ENCODE measurements at places on chromosomes 11 and 22.
A peak's percentile ranks its signal among the peaks of the same experiment; 100 is the strongest.

DNA sequence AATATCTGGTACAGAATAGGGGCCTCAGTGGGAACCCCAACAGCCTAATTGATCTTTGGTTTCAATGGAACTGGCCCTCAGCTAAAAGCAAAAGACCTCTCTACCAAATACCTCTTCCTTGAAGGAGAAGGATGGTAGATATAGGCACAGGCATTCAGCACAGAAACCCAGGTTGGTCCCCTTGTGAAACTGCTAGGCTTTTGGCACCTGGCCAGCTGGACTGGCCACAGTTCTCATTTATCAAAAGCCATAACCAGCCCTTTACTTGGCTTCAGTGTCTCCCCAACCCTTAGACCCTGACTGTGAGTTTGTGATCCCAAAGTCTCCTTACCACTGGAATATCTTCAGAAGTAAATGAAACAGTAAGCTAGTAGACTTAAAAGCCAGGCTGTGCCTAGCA is 152.9 kb downstream of the TENM4 start:
- no peak for DNase-seq

- no peak for DNase-seq
Observed at GRCh38 chr11:1867381-1867780, 14.5 kb downstream of the LSP1 start.

- DNase-seq, result no peak
Observed at GRCh38 chr11:64969209-64969608, 2.7 kb downstream of the MAJIN start.

- DNase-seq, result no peak
Observed at GRCh38 chr22:38943201-38943600, 14.2 kb upstream of the APOBEC3A start.

- DNase-seq, result no peak
Observed at GRCh38 chr11:99693941-99694492, 673.3 kb downstream of the CNTN5 start.

- no peak for DNase-seq
Observed at GRCh38 chr22:33142282-33143055, 84.3 kb upstream of the SYN3 start.

DNA sequence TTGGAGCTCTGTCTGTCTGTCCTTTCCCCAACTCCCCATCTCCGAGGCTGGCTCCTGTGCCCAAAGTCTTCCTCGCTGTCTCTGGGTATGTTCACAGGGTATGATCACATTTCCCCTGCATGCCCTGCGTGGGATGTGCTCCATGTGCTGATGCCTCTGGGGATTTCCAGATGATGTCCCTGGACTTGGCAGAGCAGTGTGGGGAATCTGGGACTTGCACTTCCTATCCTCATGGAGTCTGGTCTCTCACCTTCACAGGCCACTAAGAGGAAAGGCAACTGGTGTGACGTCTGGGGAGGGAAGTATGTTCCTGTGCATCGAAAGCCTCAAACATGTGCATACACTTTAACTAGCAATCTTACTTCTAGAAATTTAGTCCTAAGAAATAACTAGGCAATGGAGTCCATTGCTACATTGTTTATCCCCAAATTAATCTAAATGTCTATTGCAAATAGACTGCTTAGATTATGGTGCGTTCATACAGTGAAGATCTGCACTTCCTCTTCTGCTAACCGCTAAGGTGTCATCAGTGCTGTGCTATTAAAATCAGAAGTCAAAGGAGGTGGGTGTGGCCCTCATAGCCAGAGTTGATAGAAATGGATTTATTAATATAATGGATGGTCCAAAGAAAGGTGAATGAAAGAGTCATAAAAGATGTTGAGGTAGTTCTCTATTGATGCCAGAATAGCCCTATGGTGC is 20.8 kb downstream of the TIMP3 start:
- DNase-seq, result no peak

DNA sequence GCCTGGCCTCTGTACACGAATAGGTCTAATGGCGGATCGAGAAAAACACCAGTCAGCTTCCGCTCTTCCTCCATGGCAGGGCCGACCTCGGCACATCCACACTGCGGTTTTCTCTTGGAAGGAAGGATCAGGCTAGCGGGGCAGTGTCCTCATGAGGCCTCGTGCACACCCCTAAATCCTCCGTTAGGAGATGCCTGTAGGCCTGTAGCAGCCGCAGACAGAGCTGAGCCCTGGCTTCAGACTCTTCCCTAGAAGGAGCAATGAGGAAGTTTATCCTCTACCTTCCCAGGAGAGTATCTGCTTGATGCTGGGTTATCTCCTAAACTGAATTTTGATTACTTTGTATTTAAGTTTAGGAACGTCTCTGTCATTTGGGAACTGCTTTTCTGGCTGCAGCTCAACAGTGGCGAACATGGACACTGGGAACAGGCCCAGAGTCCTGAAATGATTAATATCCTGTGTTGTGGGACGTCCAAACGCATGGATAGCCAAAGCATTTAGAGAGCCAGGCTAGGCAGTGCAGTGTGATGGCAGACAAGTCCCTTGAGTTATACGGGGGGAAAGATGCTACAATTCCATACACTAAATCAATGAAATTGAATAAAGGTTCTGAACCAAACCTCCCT is 16.5 kb upstream of the BMAL1 start:
- DNase-seq, result no peak

- DNase-seq, result no peak
Observed at GRCh38 chr22:36304429-36304828, 51.5 kb downstream of the APOL1 start.

DNA sequence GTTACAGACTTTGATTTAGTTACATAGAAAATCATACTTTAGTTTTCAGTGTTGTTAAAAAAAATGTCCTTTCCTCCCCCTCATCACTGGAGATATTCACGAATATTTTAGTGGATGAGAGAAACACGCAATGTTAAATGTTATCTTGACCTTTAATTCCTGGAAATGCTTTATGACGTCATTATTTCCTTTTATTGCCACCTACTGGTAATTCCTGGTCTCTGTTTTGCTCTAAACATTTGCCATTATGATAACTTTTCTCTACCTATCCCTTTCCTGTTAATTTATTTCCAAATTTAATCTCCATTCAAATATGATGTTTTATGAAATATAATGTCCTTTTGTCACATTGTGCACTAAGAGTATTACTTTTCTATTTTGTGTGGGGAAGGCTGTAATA is 770.6 kb downstream of the FAM181B start:
- no peak for DNase-seq

DNA sequence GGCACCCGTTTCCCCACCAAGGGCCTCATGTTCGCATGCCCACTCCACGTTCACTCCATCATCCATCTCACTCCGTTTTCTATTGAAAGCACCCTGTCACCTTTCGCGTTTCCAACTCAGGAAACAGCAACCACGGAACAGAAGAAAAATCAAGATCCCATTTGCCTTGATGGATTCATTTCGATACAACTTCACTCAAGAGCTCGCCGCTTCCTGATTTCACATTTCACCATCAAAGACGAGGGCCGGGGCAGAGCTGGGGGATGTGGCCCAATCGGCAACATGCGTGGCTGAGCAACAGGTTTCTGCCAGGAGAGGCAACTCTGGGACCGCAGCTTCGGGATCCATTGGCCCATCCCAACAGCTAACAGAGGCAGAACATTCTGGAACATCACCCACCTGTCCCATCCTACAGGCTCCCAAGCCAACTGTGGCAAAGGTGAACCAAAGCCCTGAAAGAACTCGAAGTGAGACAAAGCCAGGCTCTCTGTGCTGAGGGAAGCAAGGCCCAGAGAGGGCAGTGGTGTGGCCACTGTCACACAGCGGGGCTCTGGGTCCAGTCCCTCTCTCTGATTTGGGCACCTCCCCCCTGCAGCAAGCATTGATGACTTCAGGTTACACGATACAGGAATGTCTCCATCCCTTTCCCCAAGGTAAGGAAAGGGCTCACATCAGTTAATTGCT is 36.2 kb upstream of the CD5 start:
- DNase-seq, result no peak

- DNase-seq, result no peak
Observed at GRCh38 chr22:46934746-46935491, 172.5 kb downstream of the TBC1D22A start.

DNA sequence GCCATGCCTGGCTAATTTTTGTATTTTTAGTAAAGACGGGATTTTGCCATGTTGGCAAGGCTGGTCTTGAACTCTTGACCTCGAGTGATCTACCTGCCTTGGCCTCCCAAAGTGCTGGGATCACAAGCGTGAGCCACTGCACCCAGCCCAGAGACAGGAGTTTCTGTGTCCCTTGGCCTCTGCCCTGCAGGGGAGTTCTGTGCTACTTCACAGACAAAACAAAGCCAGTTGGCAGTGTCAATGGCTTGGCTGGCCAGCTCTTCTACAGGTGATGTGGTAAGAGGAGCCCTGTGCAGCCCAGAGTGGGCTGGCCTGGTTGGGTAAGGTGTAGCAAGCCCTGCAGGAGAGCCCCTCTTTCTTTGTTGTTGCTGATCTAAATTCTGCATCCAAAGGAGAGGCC is 60.5 kb upstream of the SHISAL1 start:
- DNase-seq, result no peak

DNA sequence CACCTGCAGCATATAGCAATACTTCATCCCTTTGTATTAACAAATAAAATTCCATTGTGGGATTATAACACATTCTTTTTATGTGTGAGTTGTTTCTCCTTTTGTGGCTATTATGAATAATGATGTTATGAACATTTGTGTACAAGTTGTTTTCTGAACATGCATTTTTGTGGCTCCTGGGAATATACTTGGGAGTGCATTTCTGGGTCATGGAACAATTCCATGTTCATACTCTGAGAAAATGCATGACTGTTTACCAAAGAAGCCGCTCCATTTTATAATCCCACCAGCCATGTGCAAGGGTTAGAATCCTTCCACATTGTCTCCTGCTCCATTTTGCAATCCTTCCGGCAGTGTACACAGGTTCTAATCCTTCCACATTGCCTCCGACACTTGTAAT is 713.8 kb downstream of the TBC1D22A start:
- DNase-seq, result no peak

DNA sequence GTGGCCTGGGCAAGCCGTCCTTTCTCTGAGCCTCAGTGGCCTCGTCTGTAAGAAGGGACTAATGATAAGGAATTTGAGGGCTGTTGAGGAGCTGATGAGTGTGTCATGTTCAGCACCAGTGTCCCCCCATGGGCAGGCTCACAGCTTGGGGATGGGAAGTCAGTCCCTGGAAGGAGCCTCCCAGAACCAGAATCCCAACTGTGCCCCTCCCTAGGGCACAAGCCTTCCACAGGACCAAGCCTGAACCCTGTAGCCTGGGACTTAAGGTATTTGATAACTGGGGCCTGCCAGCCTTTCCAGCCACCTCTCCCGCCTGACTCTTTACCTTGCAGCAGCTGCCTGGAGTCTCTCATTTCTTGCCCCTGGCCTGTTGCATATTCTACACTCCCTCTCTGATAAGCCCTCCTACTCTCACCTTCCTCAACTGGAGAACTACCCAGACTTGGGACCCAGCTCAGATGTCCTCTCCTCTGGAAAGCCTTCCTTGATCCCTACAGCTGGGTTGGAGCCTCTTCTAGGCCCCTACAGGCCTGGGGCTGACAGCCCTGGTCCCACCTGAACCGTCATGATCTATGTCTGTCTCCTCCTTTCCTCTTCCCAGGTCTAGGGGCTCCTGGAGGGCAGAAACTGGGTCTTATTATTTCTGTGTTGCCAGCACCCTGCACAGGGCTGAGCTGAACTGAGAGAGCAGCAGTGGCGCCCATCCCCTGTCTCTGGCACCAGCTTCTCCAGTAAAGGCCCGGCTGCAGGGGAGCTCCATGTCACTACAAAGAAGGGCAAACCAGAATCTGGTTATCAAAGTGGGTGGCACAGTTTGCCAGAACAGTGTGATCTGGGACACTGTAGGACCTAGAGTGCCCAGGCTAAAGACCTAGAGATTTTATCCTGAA is 1.6 kb downstream of the P2RY2 start:
- no peak for DNase-seq

GRCh38 chr22:17563936-17564391 is 666 bp downstream of the SLC25A18 start:
- no peak for DNase-seq

DNA sequence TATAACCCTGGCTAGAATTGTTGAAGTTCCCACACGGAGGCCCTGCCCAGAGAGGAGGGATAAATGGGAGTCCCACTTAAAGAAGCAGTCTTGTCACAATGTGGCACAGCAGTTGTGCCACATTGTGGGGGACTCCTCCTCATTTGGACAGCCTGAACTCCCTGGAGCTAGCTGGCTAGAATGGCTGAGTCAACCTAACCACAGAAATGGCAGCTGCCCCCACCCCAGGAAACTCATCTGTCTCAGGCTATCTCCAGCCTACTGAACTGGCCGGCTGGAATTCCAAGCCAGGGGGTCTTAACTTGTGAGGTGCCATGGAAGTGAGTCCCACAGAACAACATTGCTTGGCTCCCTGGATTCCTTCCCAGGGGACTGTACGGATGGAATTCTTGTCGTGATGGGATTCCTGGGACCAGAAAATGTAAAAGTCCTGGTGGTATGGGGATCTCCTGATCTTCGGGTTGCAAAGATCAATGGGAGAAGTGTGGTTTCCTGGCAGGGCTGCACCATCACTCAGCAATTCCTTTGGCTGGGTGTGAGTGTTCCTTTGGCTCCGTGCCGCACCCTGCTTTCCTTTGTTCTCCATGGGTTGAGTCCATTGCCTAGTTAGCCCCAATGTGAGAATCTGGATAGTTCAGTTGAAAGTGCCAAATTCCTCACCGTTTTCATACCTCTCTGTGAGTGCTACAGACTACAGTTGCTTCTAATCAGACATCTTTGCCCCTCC is 791.2 kb upstream of the FAT3 start:
- no peak for DNase-seq

DNA sequence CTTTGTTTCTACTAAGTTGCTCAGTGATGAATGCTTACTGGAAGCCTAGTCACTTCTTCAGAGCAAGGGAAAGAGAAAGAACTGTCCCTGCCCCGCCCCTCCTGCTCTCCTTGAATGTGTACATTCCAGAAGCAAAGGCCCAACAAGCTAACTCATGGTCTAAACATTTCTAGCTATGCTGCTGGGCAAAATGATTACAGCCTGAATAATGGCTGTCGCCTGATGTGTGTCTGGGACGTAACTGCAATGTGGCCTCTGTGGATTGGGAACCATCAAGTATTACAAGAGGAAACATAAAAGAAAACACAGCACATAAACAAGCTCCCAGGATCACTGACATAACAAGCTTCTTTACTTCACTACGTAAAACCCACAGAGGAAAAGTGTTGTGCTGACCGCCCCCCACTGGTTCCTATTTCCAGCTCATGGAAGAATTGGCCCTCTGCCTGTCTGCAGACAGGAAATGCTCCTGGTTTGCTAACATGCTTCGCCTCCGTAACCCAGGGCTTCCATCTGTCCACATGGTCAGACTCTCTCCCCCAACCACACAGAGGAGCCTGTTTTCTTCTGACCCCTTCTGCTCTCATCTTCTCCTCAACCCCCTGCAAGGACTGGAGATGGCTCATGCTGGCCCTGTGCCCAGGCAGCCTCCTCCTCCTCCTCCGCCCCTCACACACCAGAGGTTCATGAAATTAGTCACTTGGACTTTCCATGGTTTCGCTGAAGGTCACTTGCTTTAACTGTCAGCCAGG is 187.2 kb downstream of the MAML2 start:
- peak; percentile 17 for DNase-seq

- no peak for DNase-seq
Observed at GRCh38 chr11:27012234-27012921, 18.5 kb downstream of the FIBIN start.

- no peak for DNase-seq
Observed at GRCh38 chr11:106156290-106156937, 79.0 kb downstream of the AASDHPPT start.

- DNase-seq, result no peak
Observed at GRCh38 chr11:19724765-19725164, 12.1 kb downstream of the NAV2 start.

- DNase-seq, result no peak
Observed at GRCh38 chr22:40635940-40636379, 559 bp downstream of the MRTFA start.

- DNase-seq, result no peak
Observed at GRCh38 chr11:27699926-27700350, 317 bp downstream of the BDNF start.

Data from activated naive CD8-positive, alpha-beta T cell treated with anti-CD3 and anti-CD28 coated beads, Interleukin-2, amount 50 U/mL, for 16 hours (primary cell).